ENCODE measurements at places on chromosomes 2 and 18.

GRCh38 chr2:23412556-23413155, 27.7 kb downstream of the KLHL29 start:
- DNase-seq = no peak

- DNase-seq = no peak
Observed at GRCh38 chr18:24089076-24089475, 49.8 kb upstream of the CABYR start.

DNA sequence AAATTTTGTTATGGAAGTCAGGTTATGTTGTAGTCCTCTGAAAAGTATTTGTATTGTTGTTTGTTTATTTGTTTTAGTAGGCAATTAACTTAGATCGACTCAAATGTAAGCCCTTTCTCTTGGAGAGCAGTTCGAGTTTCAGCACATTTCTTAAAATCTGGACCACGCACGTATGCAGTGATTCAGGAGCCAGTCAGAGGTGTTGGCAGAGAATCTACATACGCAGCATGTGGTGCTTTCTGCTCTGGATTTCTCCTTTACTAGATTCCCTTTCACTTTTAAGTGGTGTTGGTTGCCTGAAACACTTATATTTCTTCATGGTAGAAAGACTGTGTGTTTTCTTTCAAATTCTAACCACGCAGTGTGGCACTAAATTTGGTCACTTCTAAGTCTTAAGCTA, 773.9 kb upstream of the LRATD1 start:
- no peak for DNase-seq

DNA sequence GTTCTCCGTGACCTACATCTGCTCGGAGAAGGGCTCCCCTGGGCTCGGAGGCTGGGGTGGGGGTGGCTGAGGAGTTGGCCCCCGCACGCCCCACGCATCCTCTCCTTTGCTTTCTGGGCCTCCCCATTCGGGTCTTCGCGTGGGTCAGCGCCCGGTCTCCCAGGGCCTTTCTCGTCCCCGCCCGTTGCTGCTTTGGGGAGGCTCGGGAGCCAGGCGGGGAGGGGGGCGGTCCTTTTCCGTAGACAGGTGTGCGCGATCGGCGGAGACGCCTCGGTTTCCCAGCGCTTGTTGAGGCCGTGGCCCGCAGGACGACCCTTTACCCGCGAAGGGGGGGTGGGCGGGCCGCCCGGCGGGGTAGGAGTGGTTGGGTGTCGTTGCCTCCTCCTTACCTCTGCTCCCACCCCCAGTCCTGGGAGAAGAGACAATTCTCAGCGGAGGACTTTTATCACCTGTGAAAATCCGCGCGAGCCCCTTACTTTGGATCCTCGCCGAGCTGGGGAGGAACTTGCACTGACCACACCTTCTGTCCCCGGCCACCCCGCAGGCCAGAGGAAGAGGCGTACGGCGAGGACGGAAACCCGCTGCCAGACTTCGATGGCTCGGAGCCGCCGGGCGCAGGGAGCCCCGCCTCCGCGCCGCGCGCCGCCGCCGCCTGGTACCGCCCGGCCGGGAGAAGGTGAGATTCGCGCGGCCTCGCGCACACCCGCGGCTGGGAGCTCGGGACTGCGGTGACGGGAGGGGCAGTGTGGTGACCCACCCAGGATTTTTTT, 2.6 kb downstream of the ADCYAP1 start:
- peak; percentile 18 for DNase-seq

All from HAP-1 (cell line).